NCI-H524 (cell line): ENCODE measurements at places on chromosomes 12 and 14.

DNA sequence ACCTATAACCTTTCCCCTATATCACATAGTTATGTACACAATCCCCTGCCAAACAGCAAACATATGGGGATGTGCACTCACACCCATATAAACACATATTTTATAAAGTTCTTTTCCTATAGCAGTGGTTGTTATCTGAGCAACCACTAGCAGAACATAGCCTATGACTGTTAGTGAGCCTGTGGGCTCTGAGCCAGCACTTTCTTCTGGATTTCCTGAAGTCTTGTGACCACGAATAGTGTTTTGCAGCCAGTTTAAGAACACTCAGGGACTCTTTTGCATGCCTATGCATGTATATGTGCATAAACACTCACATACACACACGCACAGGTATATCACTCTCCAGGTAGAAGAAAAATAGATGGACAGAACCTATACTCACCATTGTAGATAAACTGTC lies 17.1 kb downstream of the TESPA1 start:
- no peak for DNase-seq

GRCh38 chr14:28097585-28097984 lies 669.0 kb upstream of the FOXG1 start:
- DNase-seq = no peak

DNA sequence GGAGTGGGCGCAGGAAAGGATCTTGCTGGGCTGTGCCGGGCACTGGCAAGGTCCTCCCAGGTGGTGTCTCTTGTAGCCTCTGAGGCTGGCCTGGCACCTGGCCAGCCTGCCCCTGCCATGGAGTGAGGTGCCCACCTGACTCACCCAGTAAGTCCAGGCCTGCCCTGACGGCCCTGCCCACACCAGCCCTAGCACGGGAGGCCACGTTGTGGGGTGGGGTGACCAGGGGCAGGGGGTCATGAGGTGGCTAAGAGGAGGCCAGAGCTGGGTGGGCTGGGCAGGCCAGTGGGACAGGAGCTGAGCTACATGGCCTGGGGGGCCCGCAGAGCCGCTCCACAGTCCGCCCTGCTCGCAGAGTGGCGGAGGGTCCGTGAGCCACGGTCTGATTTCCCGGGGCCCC lies 45.4 kb downstream of the KIF26A start:
- no peak for DNase-seq

GRCh38 chr12:127340381-127340780 lies 926.6 kb upstream of the TMEM132C start:
- no peak for DNase-seq

- DNase-seq = no peak
Observed at GRCh38 chr14:94005324-94006073, 8.4 kb downstream of the CCDC197 start.

GRCh38 chr12:795305-795704 lies 42.9 kb downstream of the WNK1 start:
- peak; percentile 41 for DNase-seq

DNA sequence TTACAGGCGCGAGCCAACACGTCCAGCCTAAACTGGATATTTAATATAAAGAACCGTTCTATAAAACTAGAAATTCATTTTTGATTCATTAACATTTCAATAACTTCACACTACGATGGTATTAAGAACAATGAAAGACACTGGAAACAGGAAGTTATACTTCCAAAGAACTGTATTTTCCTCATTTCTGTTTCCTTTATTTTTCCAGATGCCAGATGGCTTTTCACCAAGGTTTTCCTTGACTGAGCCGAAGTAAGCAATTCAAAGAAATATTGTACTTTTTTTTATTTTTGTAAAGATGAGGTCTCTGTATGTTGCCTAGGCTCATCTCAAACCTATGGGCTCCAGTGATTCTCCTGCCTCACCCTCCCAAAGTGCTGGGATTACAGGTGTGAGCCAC lies 28.2 kb downstream of the EEA1 start:
- DNase-seq = no peak

GRCh38 chr14:64221391-64222003 lies 72.7 kb downstream of the ESR2 start:
- no peak for DNase-seq

- no peak for DNase-seq
Observed at GRCh38 chr14:76580967-76581366, 180.3 kb upstream of the VASH1 start.

GRCh38 chr14:96184737-96185136 lies 19.9 kb upstream of the BDKRB2 start:
- no peak for DNase-seq

GRCh38 chr12:9673404-9674225 lies 4.1 kb downstream of the CLEC2D start:
- DNase-seq = no peak

DNA sequence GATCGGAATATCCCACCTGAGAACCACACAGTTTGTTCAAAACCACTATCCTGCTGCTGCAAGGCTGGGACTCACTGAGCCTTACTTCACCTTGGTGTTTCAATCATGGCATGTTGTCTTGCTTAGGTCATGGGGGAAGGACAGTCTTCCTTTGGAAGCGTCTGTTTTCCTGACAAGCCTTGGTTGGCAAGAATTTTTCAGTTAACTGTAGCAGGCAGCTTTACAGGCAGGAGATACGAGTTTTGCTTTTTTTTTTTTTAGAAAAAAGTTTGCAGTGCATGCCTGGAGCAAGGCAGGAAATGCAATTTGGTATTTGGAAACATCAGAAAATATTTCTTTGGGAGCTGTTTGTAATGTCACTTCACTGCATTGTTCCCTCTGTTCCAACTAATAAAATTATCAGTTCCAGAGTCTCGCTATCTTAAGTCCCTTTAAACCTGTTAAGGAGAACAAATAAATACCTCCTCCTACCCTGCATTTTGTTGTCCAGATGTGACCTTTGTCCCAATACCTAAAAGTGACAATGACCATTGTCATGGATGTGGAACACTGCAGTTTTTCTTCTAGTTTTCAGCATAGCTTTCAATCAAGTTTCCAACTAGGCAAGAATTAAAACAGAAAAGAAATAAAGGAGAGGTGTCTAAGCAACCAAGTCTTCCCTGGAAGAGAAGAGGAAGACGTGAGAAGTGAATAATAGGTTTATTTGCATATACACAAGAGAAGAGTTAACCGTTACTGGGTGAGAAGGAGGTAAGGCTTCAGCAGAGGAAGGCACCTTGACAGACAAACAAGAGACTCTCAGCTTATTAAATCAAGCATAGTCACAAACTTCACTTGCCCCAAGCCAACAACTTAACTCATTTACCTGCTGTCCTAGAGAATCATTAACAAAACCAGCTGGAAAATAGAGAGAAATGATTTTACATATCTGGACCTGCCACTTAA lies 71.4 kb upstream of the ACTN1 start:
- DNase-seq = no peak

DNA sequence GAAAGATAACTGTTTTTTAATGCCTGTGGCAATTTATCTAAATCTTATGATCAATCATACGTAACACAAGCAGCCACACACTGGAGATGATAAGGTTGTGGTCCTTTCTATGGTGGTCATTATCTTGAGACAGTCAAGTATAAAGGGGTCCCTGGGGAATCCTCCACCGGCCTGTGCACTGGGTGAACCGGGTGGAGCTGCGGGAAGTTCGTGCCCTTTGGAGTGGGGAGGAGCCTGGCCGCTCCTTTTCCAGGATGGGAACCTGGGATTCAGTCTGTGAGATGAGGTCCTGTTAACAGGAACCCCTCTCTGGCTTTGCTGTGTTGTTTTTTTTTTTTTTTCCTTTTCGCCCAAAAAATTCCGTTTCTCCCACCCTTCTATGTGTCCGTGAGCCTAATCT lies 167.5 kb upstream of the RPL10L start:
- DNase-seq = no peak
